ENCODE measurements at places on chromosomes 16 and 17.

- no peak for DNase-seq
Measured at GRCh38 chr17:60506312-60506711, 19.7 kb downstream of the APPBP2 start.

- DNase-seq = no peak
Measured at GRCh38 chr17:45575126-45575885, 84.8 kb upstream of the PLEKHM1 start.

GRCh38 chr17:49854126-49854525 is 6.3 kb upstream of the TAC4 start:
- no peak for DNase-seq

DNA sequence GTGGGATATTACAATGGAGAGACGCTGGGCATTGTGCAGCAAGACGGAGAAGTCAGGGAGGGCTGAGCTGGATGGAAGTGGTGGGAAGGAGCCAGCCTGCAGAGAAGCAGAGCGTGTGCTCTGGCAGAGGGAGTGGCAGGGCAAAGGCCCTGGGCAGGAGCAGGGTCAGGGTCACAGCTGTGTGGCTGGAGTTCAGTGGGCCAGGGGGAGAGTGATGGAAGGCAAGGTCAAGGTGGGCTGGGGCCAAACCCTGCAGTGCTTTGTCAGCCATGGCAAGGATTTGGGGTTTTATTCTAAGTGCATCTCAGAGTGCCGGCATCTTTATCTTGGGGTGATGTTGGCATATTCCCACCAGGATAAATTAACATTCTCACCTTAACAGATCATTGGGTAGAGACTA is 31.9 kb upstream of the C16orf78 start:
- DNase-seq = no peak

DNA sequence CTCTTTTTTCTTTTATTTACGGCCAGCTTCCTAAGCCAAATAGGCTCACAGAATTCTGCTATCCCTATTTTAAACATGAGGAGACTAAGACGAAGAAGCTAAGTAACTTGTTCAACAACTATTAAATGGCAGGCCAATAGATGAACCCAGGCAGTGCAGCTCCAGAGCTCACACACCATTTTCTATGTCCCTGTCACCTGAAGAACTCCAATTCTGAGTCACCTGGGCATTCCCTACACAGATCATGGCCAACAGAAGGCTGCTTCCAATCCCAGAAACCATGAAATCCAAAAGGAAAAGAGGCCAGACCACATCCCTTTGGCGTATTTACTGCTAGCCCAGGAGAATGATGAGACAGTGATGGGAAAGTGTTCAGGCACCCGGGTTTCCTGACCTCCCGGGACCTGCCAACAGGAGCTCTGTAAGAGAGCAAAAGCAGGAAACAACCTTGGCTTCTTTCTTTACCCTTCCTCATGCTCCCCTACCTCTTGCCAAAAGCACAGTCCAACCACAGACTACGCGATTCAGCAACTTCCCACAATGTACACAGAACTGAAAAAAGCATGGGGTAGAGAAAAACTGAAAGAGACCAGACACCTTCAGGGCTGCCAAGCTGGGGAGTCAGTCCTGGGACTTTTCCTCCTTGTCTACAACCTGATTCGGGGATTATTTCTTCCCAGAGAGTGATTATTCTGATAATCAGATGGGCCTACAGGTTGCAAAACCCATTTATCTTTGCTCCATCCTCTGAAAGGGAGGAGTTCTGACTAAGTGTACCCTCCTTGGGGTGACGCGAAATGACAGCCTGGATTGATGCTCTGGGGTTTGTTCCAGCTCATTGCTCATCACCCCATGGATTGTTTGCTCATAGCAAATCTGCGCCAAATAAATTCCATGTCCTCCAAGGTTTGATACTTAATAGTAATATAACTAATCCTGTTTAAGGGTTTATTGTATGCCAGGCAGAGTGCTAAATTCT is 47.8 kb upstream of the HAS3 start:
- no peak for DNase-seq

Data from 8988T (cell line).